ENCODE measurements at places on chromosomes 1 and 21. TPM values are rescaled to one million over a fixed set of nuclear protein-coding genes. Genes with fewer than 3 reads are reported as not detected.
A peak's percentile ranks its signal among the peaks of the same experiment; 100 is the strongest.

EPHA2 gene
- total RNA-seq, result 65.8 TPM

DNA sequence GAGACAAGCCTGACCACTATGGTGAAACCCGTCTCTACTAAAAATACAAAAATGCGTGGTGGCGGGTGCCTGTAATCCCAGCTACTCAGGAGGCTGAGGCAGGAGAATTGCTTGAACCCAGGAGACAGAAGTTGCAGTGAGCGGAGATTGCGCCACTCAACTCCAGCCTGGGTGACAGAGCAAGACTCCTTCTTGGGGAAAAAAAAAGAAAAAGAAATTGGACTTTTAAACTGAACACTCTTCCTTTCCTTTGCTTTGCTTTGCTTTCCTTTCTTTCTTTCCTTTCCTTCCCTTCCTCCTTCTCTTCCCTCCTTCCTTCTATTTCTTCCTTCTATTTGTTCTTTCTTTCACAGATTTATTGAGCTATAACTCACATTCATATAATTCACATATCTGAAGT, 43.3 kb upstream of the PUM1 start:
- no peak for DNase-seq

- DNase-seq, result no peak
Measured at GRCh38 chr1:161801955-161802354, 35.8 kb downstream of the ATF6 start.

GRCh38 chr1:236645016-236645680, 40.8 kb upstream of the HEATR1 start:
- no peak for DNase-seq

GJA9 gene
- total RNA-seq, result 0.48 TPM

DNA sequence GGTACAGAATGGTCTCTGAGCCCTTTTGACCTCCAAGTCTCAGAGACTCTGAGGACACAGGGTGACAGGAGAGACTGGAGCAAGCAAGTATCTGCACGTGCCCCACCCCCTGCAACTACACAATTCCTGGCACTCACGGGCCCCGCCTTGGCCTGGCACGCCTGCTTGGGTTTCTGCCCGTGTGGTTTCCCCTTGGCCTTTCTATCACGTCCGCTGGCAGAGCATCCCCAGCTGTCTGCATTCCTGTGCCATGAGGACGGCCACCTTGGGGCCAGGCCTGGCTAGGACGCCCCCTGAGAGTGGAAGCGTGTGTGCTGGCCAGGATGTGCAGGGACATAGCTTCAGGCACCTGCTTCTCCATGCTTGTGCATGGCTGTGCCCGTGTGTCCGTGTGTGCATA, 14.3 kb upstream of the EDN2 start:
- peak; percentile 91 for DNase-seq

GRCh38 chr1:243501002-243501401, 245.2 kb downstream of the SDCCAG8 start:
- no peak for DNase-seq

DNA sequence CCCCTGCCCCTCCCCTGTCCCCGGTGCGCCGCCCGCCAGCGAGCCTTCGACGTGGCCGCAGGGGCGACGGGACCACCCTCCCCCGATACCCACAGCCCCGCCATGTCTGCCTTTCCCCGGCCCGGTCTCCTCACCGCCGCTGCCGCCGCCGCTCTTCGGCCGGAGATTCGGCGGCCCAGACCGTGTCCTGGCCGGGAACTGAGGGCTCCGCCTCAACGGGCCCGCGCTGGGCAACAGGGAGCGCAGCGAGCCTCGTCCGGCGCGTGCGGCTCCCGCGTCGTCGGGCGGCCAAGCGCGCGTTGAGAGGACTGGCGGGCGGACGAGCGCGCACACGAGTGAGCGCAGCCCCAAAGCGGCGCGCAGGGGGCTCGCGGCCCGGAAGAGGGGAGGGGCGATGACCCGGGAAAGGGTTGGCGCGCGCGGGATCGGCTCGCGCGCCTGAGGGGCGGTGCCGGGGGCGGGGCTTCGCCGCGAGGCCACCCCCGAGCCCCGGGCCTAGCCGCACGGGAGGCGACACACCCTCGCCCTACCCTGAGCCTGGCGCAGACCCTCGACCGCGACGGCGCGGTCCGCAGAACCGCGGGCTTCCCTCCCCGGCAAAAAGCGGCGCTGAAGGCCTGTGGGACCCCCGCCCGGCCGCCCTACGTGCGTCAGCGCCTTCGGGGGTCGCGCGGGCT, at the start of gene BTG3:
Gene BTG3 (minus strand): TSS at position 337 of the 677 bp plus-strand sequence. CDS start 3,757 bp downstream, outside the sequence.
- DNase-seq, result peak; percentile 67

PLA2G2F gene
- 0.20 TPM for total RNA-seq

- no peak for DNase-seq
Measured at GRCh38 chr1:178075333-178075732, 18.6 kb upstream of the RASAL2 start.

DNA sequence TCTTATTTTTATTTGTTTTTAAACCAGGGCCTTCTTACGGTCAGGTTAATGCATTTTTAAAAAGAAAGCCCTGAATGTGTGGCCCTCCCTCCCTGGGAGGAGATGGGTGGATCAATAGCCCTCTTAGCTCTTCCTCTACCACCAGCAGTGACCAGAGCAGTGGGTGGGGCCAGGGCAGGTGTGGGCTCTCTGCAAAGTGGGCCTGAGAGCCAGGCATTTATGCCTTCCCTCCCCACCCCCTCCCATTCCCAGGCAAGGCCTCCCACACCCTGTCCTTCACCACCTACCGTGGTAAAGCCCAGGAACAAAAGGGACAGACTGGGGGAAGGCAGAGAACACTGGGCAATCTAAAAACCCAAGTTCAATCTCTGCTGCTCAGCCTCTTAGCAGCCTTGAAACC, 63.9 kb downstream of the SSBP3 start:
- DNase-seq, result no peak

DNA sequence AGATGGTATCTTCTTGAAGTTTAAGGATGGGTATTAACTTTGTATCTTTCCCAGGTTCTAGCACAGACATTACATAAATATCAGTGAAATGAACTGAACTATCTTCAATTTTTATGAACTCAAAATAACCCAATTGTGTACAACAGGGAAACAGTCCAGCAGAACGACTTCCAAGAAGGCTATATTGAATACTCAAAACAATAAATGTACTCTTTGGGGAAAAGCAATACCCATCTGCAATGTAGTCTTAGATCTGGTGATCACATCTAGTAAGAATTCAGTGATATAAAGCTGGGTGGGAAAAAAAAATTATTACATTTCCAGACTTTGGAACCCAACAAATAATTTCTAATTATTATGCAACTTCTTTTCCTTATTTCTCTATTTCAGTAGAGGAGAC, 33.1 kb upstream of the GORAB start:
- DNase-seq, result no peak

- no peak for DNase-seq
Measured at GRCh38 chr21:45747802-45748445, 104.4 kb downstream of the PCBP3 start.

- DNase-seq, result peak; percentile 33
Measured at GRCh38 chr1:41629571-41629970, 145.1 kb upstream of the EDN2 start.

GRCh38 chr1:110076789-110077500, 6.5 kb upstream of the ALX3 start:
- no peak for DNase-seq

DNA sequence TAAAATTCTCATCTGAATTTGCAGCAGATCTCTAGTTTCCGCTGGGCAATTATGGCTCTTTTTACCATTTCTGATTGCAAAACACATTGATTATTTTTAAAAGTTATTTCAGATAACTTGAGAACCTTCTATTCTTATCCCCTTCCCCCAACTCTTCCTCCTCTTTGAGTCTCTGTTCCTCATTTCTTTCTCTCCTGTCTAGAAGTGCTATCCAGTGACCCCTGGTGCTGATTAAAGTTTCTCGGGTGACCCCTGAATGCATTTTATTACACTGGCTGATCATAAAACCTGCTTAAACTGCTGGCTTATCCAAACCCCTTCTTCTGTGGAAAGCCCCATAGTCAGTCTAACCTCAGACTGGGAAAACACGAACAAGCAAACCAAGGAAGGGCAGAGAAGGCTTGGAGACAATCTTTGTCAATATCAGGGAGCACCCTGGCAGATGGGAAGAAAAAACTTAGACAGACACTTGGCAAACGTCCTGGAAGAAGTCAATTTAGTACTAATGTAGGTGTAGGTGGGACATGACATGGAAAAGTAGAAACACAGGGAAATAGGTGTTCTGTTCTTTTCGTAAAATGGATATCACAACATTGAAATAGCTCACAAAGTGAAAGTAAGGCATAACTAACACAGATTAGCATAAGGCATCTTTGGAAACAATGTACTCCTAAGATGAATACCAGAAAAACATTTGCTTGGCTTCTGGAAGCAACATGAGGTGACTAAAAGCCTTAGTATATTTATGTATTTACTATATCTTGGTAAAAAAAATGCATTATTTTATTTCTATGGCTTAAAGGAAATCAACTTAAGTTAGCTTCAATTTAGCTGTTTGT, 61.4 kb downstream of the GORAB start:
- no peak for DNase-seq

DNA sequence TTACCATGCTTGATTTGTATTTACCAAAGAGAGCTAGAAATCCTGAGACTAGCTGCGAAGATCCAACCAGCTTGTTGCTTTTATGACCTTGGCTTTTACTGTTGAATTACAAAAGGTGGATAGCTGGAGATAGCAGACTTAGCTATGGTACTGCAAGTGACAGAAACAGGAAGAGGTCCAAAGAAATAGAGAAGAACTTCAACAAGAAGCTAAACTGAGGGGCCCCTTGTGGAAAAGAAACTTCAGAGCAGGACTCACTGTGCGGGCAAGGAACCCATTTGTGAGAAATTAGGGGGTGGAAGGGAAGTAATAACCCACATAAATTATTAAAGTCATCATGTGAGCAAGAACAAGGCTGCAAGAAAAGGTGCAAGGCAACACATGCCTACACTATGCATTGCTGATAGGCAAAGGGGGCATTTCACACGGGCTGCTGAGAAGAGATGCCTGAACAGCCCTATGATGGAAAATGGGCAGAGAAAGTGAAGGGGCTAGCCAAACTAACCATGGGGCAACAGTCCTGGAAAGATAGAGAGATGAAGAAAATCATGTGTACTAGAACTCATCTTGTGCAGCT, 116.6 kb upstream of the PRDX6 start:
- DNase-seq, result no peak

Data from PC-9 (cell line).